ENCODE measurements at places on chromosomes 16 and 17.

GRCh38 chr17:15501793-15502192 lies 34.4 kb upstream of the CDRT4 start:
- no peak for DNase-seq

DNA sequence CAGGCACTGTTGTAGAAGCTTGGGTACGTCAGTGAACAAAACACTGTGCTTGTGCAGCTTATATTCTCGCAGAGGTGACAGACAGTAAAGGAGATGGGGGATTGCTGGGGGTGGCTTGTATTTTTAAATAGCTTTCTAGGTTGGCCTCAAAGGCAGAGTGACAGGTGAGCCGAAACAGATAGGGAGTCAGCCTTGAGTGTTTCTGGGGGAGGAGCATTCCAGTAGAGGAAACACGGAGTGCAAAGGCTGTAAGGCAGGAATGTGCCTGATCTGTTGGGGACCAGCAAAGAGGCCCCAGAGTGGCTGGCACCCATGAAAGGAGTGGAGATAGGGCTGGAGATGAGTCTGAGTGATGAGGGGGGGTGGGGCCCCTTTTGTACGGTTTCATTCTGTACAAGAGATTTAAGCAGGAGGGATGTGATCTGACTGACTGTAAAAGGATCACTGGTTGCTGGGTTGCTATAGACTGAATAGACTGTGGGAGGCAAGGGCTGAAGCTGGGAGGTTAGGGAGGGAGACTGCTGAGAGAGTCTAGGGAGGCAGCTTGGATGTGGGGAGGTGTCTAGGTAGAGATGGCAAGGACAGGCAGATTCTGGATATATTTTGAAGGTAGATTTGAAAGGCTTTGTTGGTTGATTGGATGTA lies 15.2 kb downstream of the NUP93 start:
- DNase-seq = no peak

DNA sequence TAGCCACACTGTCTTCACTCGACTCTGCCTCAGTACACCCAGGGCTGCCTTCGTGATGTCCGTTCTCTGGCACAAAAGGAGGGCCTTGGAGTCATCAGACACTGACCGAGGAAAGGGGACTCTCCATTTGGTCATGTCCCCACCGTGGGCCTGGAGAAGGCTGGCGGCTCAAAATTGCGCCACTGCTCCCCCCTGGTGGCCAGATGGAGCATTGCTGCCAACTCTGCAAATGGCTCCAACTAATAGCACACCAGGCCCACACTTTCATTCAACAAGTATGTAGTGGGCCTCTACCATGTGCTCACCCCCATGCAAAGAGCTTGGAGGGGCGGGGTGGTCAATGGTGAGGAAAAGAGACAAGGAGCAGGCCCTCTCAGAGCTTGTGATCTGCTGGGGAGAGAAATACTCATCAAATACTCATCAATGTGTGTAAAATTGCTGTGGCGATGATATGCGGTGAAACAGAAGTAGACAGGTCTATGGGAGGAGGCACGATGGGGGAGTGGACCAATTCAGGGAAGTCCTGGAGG lies 5.2 kb upstream of the GRIN2C start:
- peak; percentile 50 for DNase-seq

DNA sequence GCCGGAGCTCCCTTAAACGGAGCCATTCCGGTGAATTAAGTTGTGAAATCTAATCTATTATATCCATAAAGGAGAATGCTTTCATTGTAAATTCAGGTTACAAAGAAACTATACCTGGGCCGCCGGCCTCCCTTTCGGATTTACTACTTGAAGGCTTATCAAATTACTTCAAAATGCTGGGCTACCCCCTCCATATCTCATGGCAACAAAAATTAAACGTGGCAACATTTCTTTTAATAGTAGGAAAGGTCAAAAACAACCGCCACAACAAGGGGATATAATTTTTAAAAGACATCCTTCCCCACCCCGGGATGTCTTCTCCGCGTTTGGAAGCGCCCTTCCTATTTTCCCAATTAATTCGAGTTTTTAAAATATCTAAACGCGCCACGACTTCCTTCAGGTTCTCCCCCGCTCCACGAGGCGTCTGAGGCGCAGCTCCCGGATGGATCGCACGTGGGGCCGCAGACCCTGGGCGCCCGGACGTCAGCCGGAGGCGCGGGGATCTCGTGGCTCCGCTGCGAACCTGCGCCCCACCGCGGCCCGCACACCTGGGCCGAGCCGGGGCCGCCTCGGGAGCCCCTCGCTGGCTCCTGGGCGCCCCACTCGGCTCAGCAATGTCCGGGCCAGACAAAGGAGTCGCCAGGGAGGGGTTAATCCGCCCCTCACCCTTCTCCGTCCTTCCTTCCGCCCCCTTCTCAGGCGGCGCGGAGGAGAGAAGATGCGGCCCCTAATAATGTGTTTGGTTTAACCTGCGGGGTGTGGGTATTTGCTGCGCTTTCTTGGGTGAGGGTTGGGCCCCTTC lies 47.4 kb upstream of the SLC38A10 start:
- DNase-seq = no peak

GRCh38 chr17:57636274-57636673 lies 108.8 kb downstream of the CCDC182 start:
- no peak for DNase-seq

DNA sequence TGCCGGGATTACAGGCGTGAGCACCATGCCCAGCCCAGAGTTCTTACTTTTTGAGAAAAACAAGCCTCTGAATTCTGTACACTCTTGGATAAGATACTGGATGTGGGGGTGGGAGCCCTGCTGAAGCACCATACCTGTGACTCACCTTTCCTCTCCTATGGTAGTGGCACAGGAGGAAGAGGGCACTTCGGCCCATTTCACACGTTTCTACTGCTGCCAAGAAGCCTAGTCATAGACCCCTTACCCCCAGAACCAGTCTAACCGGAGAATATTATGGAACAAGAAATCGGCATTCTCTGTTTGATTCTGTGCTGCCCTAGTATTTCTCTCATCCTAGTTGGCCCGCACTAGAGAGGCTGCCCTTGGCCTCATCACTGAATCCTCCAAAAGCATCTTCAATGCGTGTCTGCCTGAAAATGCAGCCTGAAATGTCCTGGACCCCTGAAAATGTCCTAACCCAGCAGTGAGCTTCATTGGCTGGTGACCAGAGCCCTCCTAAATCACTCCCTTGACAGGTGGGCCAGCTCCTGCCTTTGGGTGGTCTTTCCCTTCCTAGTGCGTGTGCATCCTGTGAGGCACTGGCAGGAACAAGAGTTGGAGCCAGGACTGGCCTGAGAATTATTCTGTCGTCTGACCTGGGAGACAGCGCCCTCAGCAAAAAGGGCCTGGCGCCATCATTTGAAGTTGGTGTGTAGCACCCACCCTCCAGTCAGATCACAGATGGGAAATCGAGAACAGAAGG lies 37.9 kb downstream of the NDEL1 start:
- no peak for DNase-seq

DNA sequence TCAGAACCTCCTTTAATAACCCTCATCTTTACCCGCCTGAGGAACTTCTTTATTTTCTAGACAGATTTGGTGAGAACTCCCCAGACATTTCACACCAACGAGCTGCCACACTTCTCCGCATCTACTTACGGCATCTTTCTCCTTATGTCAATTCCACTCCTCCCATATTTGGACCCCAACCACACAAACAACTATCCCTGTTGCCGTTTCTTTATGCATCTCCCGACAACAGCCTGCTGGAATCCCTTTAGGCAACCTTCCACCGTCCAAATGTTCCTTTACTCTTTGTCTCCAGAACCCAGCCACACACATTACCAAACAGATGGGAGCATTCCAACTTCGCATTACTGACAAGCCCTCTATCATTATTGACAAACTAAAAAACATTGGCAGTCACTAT lies 8.8 kb upstream of the ENDOV start:
- no peak for DNase-seq
